Forelimb muscle (tissue), 1 donor: ENCODE measurements at places on chromosomes 12 and 14. TPM values are rescaled to one million over a fixed set of nuclear protein-coding genes. Genes with fewer than 3 reads are reported as not detected.

Gene HHIPL1
- polyA plus RNA-seq = 1.8 TPM

Gene RPS6KL1
- polyA plus RNA-seq = 13.5 TPM

Gene PRH2
- polyA plus RNA-seq = 0.33 TPM

Gene CCDC38
- polyA plus RNA-seq = 0.62 TPM

Gene LHX5
- polyA plus RNA-seq = not detected

Gene SARNP
- polyA plus RNA-seq = 68.8 TPM

Gene LBHD2
- not detected for polyA plus RNA-seq

Gene KRT80
- 7.0 TPM for polyA plus RNA-seq

Gene CLMN
- 2.5 TPM for polyA plus RNA-seq

Gene DEPDC4
- polyA plus RNA-seq = 1.0 TPM

Gene TTC8
- 18.0 TPM for polyA plus RNA-seq

Gene OTOGL
- 0.38 TPM for polyA plus RNA-seq

Gene KIF26A
- polyA plus RNA-seq = 7.2 TPM

Gene RNASE7
- polyA plus RNA-seq = 0.09 TPM

Gene CLEC4D
- polyA plus RNA-seq = 0.23 TPM

Gene SPX
- 29.0 TPM for polyA plus RNA-seq

Gene SLCO1B1
- not detected for polyA plus RNA-seq

Gene PDE3A
- polyA plus RNA-seq = 7.9 TPM

Gene COPZ1
- 135 TPM for polyA plus RNA-seq

Gene KRT82
- polyA plus RNA-seq = not detected

Gene ALDH2
- polyA plus RNA-seq = 25.8 TPM

Gene RD3L
- not detected for polyA plus RNA-seq

Gene LRIG3
- polyA plus RNA-seq = 23.8 TPM

Gene PRB2
- polyA plus RNA-seq = not detected

Gene ACSM4
- polyA plus RNA-seq = 0.09 TPM

Gene IL23A
- 0.34 TPM for polyA plus RNA-seq

Gene SMOC1
- 5.1 TPM for polyA plus RNA-seq

Gene FAM222A
- polyA plus RNA-seq = 9.8 TPM

Gene CRACR2A
- polyA plus RNA-seq = 1.3 TPM
